ENCODE measurements at places on chromosomes 11 and 22.

DNA sequence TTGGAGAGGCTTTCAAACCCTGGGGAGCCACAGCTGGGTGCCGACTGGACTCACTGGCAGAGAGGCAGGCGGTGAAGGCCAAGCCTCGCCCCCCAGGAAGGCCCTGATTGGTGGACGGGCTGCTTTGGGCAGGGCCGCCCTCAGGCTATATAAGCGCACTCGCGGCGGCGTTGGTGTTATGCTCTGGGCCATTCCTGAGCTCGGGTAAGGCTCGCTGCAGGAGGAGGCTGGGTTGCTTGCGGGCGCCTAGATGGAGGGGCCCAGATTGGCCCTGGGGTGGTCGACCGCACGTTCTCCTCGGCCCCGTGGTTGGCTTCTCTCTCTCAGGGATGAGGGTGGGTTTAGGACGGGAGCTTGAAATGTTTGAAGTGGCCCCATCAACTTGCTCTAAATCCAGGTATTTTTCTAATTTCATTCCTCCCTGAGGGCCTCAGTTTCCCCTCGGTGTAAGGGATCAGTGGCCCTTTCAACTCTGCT, at the start of gene SPDYC:
Gene SPDYC, plus strand, starts transcription at position 176 of the 477 bp plus-strand sequence. CDS start 1,125 bp downstream, outside the sequence.
- no peak for DNase-seq

DNA sequence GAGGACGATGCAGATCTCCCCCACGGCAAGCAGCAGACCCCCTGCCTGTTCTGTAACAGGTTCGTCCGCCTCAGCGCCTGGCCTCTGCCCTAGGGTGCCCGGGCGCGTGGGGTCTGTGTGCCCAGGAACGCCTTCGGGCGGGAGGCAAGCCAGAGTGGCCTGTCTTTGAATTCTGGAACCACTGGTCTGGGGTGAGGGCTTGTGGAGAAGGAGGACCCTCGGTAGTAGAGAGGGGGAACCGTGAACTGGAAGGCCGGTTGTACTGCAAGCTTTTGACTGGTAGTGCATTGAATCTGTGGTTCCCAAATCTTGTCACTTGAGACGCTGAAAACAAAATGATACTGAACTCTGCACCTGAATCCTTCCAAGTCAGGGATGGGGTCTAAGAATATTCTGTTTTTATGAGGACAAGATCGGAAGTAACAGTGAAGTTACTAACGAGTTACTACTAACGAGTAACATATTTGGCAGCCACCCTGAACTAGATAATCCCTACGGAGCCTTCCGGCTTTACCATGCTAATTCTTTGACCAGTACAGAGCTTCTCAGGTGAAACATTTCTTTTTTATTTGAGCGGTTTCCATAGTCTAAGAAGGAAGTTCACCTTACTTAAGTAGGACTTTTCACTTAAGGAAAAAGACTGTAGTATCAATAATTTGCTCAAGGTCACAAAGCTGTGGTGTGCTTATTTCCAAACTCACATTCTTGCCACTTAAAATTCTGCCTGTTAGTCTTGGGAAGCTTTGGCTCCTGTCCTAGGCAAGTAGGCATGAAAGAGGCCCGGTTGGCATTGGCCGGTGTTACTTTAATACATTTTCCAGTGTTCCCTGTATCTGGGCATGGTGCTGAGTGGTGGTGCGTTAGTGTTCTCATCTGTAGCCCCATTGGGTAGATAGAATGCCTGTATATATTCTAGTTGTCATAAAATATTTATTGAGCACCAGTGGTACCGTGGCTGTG, 860 bp downstream of the PRMT3 start:
- DNase-seq = no peak

DNA sequence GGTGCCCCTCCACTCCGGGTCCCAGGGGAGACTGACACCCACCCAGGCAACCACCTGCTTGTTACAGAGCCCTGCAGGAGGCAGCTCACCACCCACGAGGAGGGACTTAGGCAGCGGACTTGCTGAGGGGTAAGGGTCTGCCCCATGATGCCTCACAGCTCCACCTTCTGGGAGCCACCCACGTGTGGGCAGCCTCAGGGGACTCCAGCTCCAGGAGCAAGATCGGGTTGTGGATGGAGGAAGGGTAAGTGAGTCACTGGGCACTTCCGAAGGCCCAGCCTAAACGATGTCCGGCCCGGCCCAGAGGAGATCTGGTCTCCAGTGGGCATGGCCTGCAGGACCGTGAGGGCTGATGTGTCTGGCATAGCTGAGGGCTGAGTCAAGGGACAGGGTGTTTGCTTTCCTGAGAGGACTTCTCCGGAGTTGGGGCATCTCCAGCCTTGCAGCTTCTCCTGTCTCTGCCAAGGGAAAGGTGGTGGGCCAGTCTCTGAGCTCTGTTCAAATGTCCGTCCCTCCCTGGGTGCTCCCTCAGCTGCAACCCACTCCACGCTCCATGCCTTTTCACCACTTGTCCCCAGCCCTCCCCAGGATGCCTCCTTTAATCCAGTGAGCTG, 32.3 kb upstream of the P2RY2 start:
- DNase-seq = peak; percentile 62

DNA sequence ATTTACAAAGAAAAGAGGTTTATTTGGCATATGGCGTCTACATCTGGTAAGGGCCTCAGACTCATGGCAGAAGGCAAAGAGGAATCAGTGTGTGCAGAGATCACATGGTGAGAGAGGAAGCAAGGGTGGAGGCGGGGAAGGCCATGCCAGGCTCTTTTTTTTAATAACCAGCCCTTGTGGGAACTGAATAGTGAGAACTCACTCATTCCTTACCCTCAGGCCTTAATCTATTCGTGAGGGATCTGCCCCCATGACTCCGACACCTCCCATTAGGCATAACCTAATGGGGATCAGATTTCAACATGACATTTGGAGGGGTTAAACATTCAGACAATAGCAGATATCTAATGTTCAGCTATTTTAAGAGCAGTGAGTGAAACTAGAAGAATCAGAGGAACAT, 55.7 kb downstream of the ATM start:
- DNase-seq = no peak

- DNase-seq = no peak
Observed at GRCh38 chr11:33735271-33736147, 714 bp downstream of the CD59 start.

DNA sequence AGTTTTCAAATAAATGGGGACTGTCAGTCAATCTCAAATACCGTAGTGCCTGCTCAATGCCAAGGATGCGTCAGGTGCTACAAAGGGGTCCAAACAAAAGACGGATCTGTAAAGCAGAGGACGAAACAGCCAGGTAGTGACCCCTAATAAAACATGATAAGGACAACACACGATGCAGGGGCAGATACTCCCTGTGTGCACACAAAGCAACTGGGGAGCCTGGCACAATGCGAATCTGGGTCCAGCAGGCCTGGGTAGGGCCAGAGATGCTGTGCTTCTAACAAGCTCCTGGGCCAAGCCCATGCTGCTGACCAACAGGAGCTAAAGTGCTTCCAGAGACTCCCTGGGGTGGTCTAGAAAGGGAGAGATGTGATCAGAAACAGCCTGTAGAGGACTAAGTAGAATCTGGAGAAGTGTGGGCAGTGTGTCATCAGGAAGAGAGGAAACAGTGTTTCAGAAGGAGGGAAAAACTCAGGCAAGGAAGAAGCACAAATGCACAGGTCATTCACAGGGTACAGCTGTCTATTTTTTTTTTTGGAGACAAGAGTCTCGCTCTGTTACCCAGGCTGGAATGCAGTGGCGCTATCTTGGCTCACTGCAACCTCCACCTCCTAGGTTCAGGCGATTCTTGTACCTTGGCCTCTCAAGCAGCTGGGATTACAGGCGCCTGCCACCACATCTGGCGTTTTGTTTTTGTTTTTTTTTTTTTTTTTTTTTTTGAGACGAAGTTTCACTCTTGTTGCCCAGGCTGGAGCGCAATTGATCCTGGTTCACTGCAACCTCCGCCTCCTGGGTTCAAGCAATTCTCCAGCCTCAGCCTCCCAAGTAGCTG, 74.5 kb downstream of the MICAL3 start:
- DNase-seq = no peak
